ENCODE measurements at places on chromosomes 12 and 14.
A peak's percentile ranks its signal among the peaks of the same experiment; 100 is the strongest.

GRCh38 chr14:31819281-31819680 is 257.8 kb upstream of the ARHGAP5 start:
- DNase-seq: no peak

DNA sequence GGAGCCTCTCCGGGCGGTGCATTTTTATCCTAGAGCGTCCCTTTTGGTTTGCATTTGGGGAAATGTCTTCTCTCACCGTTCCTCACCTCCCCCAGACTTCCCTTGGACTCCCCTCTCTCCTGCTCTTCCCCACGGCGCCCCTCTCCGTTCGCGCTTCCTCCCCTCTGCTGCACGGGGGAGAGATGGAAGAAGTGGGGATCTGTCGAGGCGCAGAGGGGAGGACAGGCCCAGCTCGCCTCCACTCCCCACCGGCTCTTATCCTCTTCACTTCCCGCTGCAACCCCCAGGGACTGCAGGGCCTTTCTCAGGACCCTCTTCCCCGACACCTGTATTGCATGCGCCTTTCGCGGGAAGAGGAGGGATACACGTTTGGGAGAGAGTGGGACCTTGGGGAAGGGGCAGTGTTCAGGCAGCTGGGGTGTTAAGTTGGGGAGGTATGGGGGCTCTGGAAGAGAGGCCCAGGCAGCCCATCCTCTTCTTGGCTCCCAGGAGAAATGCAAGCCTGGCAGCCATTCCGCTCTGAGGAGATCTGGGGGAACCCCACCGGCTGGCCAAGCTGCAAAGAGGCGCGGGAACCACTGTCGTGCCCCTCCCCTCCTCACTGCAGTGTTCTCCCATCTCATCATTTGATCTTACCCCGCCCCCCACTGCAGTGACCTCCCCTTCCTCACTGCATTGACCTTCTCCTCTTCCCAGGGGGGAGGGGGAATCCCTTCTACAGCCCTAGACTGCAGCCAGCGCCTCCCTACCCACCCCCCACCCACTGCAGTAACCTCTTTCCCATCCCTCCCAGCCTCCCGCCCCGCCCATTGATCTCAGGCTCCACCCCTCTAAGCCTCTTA is 788 bp downstream of the ENO2 start:
- DNase-seq: no peak

- peak; percentile 29 for DNase-seq
Observed at GRCh38 chr12:49098035-49098451, 3.4 kb upstream of the DHH start.

GRCh38 chr12:19223695-19224094 is 94.2 kb downstream of the PLEKHA5 start:
- DNase-seq: no peak

DNA sequence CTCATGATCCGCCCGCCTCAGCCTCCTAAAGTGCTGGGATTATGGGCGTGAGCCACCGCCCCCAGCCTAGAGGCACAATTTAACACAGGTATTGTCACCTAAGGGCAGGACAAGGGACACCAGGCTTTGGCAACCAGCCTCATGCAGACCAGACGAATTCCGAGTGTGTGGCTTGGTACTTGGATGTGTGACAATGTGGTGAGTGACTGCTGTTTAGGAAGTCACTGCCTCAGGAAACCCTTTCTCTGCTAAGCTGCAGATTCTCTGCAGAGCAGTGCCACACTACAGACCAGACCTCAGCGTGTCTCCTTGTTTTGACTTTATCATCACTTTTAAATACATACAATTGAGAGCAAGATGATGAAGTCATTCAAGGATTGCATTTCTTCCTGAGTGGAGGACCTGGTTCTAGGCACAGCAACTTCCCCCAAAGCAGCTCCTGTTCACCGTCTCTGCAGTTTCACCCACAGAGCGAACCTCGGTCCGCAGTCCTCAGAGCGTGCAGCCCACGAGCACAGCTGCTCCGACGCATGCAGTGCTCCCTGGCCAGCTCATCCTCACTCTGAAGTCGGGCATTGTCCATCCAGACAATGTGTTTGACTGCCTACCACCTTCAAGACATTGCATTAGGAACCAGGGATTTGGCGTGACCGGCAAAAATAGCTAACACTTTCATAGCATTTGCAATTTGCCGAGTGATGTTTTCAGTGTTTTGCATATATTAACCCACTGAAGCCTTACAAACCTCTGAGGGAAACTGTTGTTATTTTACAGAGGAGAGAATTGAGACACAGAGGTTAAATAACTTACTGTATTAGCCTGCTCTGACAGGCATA is 235.2 kb downstream of the CHST11 start:
- no peak for DNase-seq

DNA sequence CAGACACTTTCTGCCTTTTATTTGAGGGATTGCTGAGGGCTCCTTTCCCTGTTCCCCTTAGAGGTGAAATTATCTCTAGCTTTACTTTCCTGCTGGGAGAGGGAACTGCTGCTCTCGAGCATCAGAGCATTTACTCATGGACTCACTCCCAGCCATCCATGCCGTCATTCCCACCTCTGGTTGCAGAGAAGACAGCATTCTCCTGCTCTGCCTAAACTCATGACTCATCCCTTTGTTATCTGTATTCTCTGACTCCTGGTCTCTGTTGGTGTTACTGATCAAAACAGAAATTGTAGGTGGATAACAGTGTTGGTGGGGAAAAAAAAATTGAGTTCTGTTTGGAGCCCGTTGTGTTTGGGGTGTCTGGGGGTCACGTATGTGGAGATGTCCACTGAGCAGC is 159.3 kb downstream of the TTC8 start:
- DNase-seq: no peak
